ENCODE measurements at places on chromosomes 16 and 17. TPM values are rescaled to one million over a fixed set of nuclear protein-coding genes. Genes with fewer than 3 reads are reported as not detected.

Gene PRR11
- 2.2 TPM for polyA plus RNA-seq

Gene ALDH3A2
- 75.2 TPM for polyA plus RNA-seq

Gene TBC1D3E
- polyA plus RNA-seq: 4.6 TPM

Gene MT4
- polyA plus RNA-seq: not detected

Gene PPM1E
- polyA plus RNA-seq: not detected
